ENCODE measurements at places on chromosomes 6 and 20.

DNA sequence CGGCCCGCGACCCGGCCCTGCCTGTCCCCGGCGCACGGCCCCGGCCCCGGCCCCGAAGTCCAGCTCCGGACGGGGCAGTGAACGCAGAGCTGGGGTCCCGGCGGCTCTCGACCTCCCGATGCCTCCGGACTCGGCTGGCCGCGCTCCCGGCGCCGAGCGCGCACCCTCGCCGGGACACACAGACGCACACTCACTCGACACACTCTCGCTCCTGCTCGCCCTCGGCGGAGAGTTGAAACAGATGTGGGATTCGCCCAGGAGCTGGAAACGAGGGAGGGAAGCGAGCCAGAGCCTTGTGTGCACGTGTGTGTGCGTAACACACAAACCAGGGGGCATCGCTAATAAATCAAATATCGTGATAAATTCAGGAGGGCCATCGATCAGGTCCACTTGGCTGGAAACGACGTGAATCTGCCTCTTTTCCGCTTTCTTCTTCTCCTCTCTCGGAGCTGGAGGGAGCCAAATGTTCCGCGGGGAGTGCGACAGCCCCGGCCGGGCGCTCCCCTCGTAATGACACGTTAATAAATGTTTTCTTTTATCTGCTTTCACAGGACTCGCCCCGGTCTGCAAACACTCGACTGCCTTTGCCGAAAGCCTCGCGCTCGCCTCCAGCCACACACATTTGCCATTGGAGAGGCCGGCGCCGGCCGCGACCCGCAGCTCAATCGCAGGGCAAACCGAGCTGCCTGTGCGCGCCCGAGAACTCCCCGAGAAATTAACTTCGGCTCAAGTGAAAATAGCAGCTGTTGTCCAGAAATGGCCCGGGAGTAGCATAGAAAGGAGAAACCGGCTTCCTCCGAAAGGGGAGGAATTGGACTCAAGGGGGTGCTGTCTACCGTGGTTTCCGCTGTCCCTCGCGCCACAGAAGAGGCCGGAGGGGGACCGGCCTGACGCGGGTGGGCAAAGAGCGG, 828 bp upstream of the SULF2 start:
- peak; percentile 34 for DNase-seq

DNA sequence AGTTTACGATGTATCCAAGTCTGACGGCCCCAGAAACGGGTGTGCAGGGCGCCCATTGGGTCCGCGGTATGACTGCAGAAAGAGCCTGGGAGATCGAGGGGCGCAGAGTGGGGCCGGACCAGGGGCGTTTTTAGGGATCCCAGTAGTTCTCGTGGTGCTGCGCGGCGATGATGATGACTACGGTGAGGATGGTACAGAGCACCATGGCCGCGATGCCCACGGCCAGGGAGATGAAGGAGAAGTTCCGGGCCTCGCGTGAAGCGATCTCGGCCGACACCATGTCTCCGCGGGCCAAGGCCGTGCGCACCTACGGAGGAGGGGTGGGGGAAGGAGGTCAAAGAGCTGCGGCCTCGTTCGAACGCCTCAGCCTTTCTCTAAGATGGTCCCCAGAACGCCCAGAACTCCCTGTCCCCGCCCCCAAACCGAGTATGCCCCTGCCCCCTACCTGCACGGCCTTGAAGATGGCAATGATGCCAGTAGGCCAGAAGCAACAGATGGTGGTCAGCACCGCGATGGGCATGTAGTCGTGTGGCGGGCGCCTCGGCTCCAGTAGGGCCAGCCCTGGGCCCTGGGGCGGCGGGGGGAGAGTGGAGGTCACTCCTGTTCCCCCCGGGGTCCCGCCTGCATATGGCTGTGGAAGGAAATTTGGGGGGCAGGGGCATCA, 2.5 kb downstream of the PRRT1 start:
- no peak for DNase-seq

GRCh38 chr20:24389686-24390085, 79.7 kb upstream of the SYNDIG1 start:
- DNase-seq = no peak

DNA sequence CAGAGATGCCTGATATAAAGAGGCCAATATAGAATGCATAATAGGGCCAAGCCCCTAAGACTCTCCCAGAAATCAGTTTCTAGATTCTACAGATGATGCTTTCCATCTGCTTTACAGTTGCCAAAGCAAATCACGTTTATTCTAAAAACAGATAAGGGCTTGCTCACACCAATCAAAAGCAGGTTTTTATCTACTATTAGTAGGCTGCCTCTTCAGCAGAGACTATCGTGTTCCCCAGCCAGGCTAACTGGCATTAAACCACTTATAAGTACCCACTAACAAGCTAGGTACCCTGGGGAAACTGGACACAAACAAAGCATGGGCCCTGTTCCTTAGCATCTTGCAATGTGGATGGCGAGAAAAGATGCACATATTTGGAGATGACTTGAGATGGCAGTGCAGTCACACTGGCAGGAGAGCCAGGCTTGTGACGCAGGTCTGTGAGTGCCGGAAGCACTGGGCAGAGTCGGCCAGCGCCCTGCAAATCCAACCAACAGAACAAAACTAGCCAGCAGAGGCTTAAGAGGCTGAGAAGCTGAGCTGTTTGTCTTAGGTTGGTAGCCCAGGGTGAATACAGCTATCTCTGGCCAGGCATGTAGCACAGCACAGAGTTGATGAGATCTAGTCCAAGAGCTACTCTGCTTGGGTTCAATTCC, 73.4 kb downstream of the GFOD1 start:
- no peak for DNase-seq

DNA sequence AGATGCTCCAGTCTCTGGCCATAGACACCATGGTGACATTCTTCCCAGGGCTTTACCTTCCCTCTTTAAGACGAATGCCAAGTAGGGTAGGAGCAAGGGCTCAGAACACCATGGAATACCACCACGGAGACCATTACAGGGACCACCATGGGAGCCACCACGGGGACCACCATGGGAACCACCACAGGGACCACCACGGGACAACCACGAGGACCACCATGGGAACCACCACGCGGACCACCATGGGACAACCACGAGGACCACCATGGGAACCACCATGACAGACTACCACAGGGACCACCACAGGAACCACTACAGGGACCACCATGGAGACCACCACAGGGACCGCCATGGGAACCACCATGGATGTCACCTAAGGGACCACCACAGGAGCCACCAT, 66.9 kb upstream of the MPC1 start:
- DNase-seq = no peak

DNA sequence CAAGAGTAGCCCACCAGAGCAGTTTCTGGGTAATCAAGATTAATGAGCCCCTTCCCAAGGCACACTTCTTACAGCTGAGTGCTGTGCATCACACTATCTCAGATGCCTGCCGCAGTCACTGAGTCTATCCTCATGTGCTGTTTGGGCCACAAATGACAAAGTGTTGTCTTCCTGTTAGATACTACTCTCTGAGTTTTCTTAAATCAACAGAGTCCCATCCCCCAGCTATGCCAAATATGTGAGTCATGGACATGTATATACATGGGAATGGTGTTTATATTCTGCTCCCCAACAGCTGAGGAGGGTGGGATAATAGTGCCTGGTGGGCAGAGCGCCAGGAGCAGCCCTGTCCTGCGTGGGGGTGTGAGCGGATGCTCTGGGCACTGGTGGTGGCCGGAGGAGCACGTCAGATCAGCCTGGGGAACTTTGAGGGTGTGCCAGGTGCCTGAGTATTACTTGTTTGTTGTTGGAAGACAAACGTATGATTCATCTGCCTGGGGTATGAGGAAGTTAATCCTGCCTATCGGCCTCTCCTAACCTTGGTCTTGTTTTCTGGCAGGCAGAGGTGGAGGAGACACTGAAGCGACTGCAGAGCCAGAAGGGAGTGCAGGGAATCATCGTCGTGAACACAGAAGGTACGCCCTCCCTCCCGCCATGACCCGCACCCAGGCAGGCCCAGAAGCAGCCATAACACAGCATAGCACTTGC, 9.6 kb downstream of the DYNLRB1 start:
- DNase-seq = no peak

DNA sequence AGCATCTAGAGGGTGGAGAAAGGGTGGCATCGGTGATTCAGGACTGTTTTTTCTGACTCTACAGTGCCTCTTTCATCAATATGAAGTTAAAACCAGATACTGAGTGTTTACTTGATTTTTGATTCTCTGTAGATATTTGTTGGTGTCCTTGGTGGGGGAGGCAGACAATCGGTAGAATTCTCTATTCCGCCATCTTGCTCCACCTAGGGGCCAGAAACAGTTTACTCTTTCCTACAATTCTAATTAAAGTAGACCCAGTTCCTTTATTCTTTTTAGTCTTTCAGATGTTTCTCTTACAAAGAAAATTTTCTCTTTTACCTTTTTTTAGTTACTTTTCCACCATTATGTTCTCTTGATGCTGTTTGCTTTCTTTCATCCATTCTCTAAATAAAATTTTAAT, 162.1 kb upstream of the RAB32 start:
- DNase-seq = no peak

DNA sequence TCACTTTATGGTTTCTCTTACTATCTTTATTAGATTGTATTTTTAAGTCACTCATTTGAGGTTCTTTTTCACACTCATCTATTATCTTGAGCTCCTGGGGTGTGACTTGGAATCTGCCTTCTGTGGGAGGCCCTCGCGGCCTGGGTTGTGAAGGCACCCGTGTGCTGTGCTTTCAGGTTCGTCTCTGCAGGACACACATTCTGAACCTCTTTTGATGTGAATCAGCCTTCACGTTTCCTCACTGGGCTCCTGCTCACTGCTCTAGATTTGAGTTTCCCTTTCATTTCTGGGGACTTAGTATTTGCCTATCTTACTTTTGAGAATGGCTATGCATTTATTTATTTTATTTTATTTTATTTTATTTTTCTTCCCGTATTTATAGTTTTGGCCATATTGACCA, 97.8 kb downstream of the PACRG start:
- no peak for DNase-seq

DNA sequence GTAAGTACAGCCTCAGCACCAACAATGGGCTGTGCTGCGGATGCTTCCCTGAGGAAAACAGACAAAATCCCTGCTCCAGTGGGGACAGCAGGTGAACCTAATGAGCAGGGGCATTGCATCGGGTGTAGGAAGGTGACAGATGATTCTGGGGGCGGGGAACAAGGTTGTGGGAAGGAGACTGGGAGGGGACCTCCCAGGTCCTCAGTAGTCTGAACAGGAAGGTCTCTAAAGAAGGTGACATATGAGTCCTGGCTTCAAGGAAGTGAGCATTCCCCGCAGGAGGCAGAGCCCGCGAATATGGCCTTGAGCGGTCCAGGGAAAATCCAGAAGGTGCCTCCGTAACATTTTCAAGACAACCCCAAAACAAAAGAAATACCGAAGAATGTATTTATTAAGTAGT, 19.4 kb downstream of the ULBP1 start:
- DNase-seq = no peak

DNA sequence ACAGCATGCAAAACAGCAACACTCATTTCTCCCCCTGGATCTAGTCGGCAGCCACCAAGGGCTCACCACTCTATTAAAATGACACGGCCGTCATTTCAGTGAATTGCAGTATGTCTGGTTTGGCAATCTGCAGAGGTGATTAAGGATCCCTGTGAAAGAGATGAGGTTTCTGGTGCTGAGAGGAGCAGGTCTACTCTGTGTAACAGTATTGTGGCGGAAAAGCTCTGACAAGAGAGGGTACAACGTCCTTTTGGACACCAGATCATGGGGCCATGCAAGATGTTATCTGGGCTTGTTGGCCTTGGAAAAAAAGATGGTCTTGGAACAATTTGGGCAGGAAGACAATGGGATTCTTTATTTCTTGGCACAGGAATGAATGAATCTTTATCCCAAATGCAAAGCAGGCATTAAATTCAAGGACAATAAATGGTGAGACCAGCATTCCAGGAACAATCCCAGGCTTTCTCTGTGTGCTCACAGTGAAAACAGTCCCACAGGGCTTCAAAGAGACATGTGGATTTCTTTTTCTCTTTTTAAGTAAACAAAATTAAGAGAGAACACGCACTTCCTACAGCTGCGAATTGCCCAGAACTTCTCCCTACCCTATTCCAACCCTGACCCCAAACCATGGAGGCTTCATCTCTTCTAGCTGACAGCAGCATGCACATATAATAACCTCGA, 33.7 kb upstream of the ADGRF1 start:
- DNase-seq = no peak

DNA sequence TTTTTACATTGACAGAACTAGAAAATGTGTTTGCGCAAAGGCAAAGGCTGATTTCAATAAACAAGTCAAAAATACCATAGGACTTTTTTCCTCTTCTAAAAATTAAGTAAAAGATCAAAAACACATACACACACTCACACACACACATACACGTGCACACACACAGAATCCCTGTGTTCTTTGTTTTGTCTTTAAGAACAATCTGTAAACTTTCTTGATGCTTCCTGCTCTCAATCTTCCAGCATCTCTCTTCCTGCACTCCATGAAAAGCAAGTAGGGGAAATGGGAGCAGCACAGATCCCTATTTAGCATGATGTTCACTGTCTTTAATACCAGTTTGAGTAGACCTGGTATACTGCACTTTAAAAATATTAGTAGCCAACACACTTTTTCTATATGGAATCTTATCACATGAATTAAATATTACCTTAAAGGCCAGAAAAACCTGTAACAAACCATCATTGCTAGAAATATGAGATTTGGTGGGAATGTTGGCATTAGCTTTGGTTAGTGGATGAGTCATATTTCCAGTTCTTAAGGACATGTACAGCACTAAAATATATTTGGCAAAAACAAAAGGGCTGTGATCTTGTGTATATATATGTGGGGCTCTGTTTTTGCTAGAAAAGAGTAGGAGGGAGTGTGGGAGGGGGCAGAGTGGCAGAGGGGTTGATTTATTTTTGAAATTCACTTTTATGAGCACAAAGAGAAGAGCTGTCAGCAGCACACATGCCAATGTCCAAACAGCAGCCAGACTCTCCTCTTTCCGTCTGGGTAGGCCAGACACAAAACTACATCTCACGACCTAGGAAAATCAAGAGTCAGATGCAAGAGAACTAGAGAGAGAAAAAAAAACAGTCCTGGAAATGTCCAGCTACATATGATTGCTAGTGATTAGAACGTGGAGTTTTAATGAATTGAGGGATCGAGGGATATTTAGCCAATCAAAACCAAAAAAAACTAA, 4.6 kb downstream of the PTPRK start:
- DNase-seq = no peak

GRCh38 chr20:45948261-45948733, 13.8 kb downstream of the PCIF1 start:
- DNase-seq = no peak

GRCh38 chr6:51550243-51550642, 537.2 kb downstream of the PKHD1 start:
- no peak for DNase-seq

- no peak for DNase-seq
Observed at GRCh38 chr6:53593001-53593488, 48.1 kb upstream of the GCLC start.

GRCh38 chr20:37559312-37560027, 31.8 kb upstream of the BLCAP start:
- no peak for DNase-seq

DNA sequence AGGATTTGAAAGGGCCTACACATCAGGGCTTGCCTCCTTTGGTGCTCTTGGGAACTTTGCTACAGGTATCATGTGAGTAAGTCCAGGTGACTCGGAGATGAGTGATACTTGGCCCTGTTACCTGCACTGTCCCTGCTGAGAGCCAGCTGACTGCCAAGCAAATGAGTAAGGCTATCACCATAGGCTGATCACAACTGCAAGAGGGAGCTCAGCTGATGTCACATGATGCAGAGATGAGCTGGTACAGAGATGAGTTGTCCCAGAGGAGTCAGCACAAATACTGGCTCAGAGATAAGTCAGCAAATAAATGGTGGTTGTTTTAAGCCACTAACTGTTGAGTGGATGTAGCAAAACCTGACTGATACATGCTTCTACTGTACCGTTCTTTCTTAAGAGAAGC, 41.4 kb downstream of the LAMP5 start:
- no peak for DNase-seq

- no peak for DNase-seq
Observed at GRCh38 chr6:170317076-170317475, 10.5 kb downstream of the FAM120B start.
